CD4-positive, alpha-beta T cell (primary cell): ENCODE measurements at places on chromosomes 2 and 18.

DNA sequence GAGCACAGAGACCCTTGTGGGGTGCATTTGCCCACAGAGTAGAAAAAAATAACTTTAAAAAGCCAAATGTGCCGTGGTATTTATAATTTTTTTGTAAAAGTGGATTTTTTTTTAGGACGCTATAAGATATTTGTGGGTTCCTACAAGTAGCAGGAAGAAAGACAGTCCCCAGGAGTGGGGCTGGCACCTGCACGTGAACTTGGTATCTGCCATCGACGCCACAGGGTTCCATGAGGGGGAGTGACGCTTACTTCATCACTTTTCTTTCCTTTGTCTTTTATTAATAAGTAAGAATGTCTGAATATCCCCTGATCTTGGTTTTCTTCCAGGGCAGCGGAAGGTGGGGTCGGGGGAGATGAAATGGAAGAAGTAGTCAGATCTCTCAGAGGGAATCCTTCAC, 207.0 kb downstream of the TWIST2 start:
- no peak for DNase-seq
- H3K27me3 ChIP-seq = no peaks in the 10 kb centered on the region
- no peak overlapping the region for H3K27ac ChIP-seq
- peaks cover 58% of the 10 kb centered on the region for H3K36me3 ChIP-seq
- no peak overlapping the region for H3K4me3 ChIP-seq
- no peaks in the 10 kb centered on the region for H3K4me1 ChIP-seq

- H3K27ac ChIP-seq = no peak overlapping the region
- H3K4me3 ChIP-seq = no peak overlapping the region
- no peaks in the 10 kb centered on the region for H3K27me3 ChIP-seq
- no peak for DNase-seq
These were observed 5.0 kb upstream of the MYL12B start for GRCh38 chr18:3256693-3257626.

DNA sequence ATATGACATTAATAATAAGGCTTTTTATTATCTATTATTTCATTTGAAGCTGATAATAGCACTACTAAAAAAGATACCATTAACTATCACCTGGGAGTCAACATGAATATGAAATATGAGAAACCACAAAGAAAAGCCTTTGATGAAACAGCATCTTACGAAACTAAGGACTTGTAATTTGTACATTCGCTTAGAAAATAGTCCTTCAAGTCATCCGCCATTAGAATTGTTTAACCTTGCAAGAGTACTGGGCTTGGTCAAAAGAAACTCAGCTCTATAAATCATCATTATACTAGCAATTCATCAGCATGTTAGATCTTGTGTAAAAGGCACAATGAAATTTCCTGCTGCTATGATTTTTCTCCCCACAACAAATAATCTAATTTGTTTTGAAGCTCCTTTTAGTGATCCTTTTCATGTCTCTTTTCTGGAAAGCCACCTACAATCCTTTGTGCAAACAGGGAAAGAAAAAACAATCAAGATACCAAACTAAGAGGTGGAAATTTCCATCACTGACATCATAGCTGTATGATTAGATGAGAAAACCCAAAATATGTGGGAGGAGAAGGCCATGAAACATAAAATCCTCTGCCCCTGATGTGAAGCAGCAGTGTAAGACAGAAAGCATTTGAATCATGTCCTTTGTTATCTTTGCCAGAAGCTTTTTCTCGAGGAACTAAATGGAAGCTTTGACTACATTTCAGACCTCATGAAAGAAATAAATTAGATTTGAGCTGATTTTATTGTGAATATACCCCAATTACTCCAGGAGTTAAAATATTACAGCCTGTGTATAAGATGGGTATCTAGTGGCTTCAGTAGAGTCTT, 31.2 kb downstream of the SCN9A start:
- no peak for DNase-seq
- H3K4me3 ChIP-seq = no peak overlapping the region
- H3K4me1 ChIP-seq = no peaks in the 10 kb centered on the region
- no peak overlapping the region for H3K27ac ChIP-seq
- no peaks in the 10 kb centered on the region for H3K36me3 ChIP-seq
- H3K27me3 ChIP-seq = no peaks in the 10 kb centered on the region

- no peaks in the 10 kb centered on the region for H3K4me1 ChIP-seq
- H3K27me3 ChIP-seq = no peaks in the 10 kb centered on the region
- no peaks in the 10 kb centered on the region for H3K36me3 ChIP-seq
- no peak overlapping the region for H3K27ac ChIP-seq
- no peak for DNase-seq
These were observed 225.3 kb downstream of the MC4R start for GRCh38 chr18:60147323-60147722.

DNA sequence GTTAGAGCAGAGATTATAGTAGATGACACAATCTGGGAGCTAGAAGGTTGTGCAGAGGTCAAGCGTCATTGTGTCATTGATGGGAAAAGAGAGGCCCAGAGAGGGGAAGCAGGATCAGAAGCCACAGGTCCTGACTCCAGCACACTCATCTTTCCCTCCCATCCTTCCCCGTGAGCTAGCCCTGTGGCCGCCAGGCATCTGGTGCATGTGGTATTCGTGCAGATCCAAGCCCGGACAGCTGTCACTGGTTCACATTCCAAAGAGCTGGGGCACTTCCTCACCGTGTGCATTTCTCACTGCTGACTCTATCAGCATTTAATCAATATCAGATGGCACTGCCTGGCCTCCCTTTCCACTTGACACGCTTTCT, 94.1 kb upstream of the THOC1 start:
- no peak overlapping the region for H3K27ac ChIP-seq
- no peaks in the 10 kb centered on the region for H3K27me3 ChIP-seq
- H3K36me3 ChIP-seq = no peaks in the 10 kb centered on the region
- DNase-seq = no peak

GRCh38 chr18:55265984-55266383, 306.7 kb upstream of the CCDC68 start:
- H3K27me3 ChIP-seq = no peaks in the 10 kb centered on the region
- H3K27ac ChIP-seq = no peak overlapping the region
- H3K4me1 ChIP-seq = no peaks in the 10 kb centered on the region

DNA sequence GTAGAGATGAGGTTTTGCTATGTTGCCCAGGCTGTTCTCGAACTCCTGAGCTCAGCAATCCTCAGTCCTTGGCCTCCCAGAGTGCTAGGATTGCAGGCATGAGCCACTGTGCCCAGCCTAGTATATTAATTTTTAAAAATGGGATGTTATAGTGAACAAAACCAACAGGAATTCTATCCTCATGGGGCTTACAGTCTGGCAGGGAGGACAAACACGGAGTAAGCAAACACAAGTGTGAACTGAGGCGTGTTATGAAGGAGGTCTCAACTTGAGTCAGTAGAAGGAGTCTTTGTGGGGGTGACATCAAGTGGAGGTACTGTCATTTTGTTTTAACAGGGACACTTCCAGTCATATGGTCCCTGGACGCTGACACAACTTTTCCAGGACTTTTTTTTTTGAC, 33.1 kb downstream of the EMILIN2 start:
- H3K27me3 ChIP-seq = no peaks in the 10 kb centered on the region
- H3K4me3 ChIP-seq = no peak overlapping the region
- peaks cover 48% of the 10 kb centered on the region for H3K4me1 ChIP-seq
- no peak for DNase-seq

GRCh38 chr18:50878345-50879301, at the start of gene ME2:
TSS of gene ME2 (plus strand) at chr18:50879118. CDS start at chr18:50895821, 16,703 bp downstream.
- H3K27ac ChIP-seq = peak within 1 kb of the TSS; percentile 97
- peak; percentile 89 for DNase-seq
- peaks cover 32% of the 10 kb centered on the region for H3K4me1 ChIP-seq
- H3K36me3 ChIP-seq = no peaks in the 10 kb centered on the region
- H3K4me3 ChIP-seq = peak within 1 kb of the TSS; percentile 93

GRCh38 chr18:8455661-8456614, 153.3 kb upstream of the RAB12 start:
- H3K27me3 ChIP-seq = no peaks in the 10 kb centered on the region
- H3K4me1 ChIP-seq = no peaks in the 10 kb centered on the region
- no peak overlapping the region for H3K4me3 ChIP-seq
- H3K27ac ChIP-seq = no peak overlapping the region
- DNase-seq = no peak

- DNase-seq = peak; percentile 52
- H3K27ac ChIP-seq = peak overlapping the region; percentile 17
- peaks cover 75% of the 10 kb centered on the region for H3K36me3 ChIP-seq
- peaks cover 100% of the 10 kb centered on the region for H3K4me1 ChIP-seq
These were observed 6.6 kb downstream of the PSD4 start for GRCh38 chr2:113180131-113180946.

GRCh38 chr2:62801814-62802523, 96.5 kb downstream of the EHBP1 start:
- H3K4me3 ChIP-seq = peak overlapping the region; percentile 12
- no peaks in the 10 kb centered on the region for H3K4me1 ChIP-seq
- no peaks in the 10 kb centered on the region for H3K27me3 ChIP-seq
- no peaks in the 10 kb centered on the region for H3K36me3 ChIP-seq
- H3K27ac ChIP-seq = no peak overlapping the region

- H3K36me3 ChIP-seq = no peaks in the 10 kb centered on the region
- peaks cover 2% of the 10 kb centered on the region for H3K4me1 ChIP-seq
- DNase-seq = no peak
These were observed 8.3 kb upstream of the CHST10 start for GRCh38 chr2:100425573-100426383.

DNA sequence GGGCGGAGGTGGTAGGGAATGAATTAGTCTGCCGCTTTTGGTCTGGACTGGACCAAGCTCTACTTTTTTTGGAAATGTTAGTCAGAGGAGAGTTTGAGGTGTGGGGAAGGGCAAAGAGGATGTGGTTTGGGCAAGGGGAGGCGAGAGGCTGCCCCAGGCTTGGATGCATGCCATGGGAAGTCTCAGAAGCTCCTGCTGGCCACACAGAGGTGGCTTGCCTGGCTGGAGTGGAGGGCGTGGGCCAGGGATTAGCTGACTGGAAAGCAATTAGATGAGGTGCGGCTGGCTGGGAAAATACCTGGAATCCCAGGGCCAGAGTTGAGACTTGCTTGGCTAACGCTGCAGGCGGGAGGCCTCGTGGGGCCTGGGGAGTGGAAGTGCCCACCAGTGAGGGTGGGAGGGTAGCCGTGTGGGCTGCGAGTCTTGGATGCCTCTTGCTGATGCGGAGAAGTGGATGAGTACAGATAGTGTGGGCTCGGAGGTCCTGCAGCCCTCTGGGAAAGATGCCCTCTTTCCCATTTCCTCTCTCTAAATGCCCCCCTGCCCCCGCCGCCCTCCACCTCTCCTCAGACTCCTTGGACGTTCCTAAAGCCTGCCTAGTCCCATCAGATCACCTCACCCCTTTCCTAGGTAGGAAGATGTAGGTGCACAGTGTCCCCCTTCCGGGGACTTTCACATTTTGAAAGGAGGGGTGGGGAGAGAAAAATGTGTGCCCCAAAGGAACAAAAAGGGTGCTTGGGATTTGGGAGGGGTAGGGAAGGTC, 117.6 kb downstream of the SMAD7 start:
- H3K4me1 ChIP-seq = peaks cover 98% of the 10 kb centered on the region
- H3K4me3 ChIP-seq = peak overlapping the region; percentile 54
- no peak for DNase-seq
- no peaks in the 10 kb centered on the region for H3K36me3 ChIP-seq
- no peaks in the 10 kb centered on the region for H3K27me3 ChIP-seq

- H3K27me3 ChIP-seq = no peaks in the 10 kb centered on the region
- H3K4me3 ChIP-seq = no peak overlapping the region
- H3K36me3 ChIP-seq = no peaks in the 10 kb centered on the region
- H3K27ac ChIP-seq = no peak overlapping the region
These were observed 182.7 kb upstream of the FBXO11 start for GRCh38 chr2:48088994-48089393.

GRCh38 chr2:168622559-168622958, 166.5 kb downstream of the CERS6 start:
- no peaks in the 10 kb centered on the region for H3K4me1 ChIP-seq
- H3K4me3 ChIP-seq = no peak overlapping the region
- DNase-seq = no peak
- no peak overlapping the region for H3K27ac ChIP-seq
- no peaks in the 10 kb centered on the region for H3K36me3 ChIP-seq
- no peaks in the 10 kb centered on the region for H3K27me3 ChIP-seq

- no peaks in the 10 kb centered on the region for H3K4me1 ChIP-seq
- DNase-seq = no peak
- H3K36me3 ChIP-seq = no peaks in the 10 kb centered on the region
- H3K27ac ChIP-seq = no peak overlapping the region
- H3K27me3 ChIP-seq = no peaks in the 10 kb centered on the region
- H3K4me3 ChIP-seq = no peak overlapping the region
These were observed 106.4 kb downstream of the PID1 start for GRCh38 chr2:229164545-229165249.

DNA sequence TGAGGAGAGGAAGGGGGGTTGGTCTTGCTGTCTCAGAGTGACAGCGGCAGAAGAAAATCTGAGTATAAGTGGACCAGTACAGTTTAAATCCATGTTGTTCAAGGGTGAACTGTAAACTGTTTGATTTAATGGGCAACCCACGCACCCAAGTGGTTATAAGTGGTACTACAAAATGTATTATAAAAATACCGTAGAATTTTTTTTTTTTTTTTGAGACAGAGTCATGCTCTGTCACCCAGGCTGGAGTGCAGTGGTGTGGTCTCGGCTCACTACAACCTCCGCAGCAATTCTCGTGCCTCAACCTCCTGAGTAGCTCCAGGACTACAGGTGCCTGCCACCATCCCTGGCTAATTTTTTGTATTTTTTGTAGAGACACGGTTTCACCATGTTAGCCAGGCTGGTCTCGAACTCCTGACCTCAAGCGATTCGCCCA, 2.1 kb upstream of the CHCHD5 start:
- no peaks in the 10 kb centered on the region for H3K27me3 ChIP-seq
- peaks cover 35% of the 10 kb centered on the region for H3K4me1 ChIP-seq
- no peak for DNase-seq

DNA sequence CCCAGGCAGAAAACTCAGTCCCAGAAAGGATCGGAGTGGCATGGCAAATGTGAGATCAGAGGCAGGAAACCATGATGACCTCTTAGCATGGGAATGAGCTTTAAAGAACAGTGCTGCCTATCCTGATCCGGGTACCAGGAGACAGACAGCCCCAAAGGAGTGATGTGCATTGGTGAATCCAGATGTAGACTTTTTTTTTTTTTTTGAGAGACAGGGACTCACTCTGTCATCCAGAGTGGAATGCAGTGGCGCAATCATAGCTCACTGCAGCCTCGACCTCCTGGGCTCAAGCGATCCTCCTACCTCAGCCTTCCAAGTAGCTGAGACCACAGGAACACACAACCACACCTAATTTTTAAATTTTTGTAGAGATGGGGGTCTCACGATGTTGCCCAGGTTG, 122.7 kb downstream of the VAPA start:
- H3K27me3 ChIP-seq = no peaks in the 10 kb centered on the region
- H3K4me1 ChIP-seq = no peaks in the 10 kb centered on the region
- H3K36me3 ChIP-seq = no peaks in the 10 kb centered on the region
- no peak overlapping the region for H3K27ac ChIP-seq

DNA sequence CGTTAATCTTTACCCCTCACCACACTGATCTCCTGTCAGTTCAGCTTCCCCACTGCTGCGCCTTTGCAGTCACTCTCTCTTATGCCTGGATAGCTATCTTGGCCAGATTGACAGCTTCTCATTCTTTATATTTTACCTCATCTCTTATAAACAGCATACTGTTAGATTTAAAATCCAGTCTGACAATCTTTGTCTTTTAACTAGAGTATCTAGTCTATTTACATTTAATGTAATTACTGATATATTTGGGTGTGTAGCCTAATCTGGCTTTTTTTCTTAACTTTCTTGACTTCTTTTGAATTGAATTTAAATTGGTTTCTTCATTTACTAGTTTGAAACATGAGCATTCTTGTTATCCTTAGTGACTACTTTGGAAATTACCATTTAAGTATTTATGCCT, 225.1 kb downstream of the PRKCE start:
- no peak overlapping the region for H3K27ac ChIP-seq
- H3K27me3 ChIP-seq = no peaks in the 10 kb centered on the region
- no peak overlapping the region for H3K4me3 ChIP-seq
- H3K4me1 ChIP-seq = no peaks in the 10 kb centered on the region
- H3K36me3 ChIP-seq = no peaks in the 10 kb centered on the region
